ENCODE measurements at places on chromosomes 2 and 18.

DNA sequence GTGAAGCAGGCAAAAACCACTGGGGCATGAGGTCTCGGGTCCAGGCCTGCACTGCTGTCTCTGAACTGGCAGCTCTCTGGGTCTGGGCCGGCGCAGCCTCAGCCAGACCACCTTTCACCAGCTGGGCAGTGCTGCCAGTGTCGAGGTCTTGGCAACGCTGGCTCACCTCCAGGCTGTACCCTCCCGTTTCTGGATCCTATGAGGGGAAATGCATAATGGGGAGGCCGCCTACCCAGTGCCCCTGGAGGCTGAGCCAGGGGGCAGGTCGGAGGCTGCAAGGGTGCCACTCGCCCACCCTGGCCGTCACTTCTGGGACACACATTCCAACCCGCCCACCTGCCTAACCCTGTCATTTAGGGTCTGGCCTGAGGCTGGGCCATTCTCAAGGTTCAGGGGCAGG lies 24.6 kb downstream of the KIF1A start:
- no peak for DNase-seq

DNA sequence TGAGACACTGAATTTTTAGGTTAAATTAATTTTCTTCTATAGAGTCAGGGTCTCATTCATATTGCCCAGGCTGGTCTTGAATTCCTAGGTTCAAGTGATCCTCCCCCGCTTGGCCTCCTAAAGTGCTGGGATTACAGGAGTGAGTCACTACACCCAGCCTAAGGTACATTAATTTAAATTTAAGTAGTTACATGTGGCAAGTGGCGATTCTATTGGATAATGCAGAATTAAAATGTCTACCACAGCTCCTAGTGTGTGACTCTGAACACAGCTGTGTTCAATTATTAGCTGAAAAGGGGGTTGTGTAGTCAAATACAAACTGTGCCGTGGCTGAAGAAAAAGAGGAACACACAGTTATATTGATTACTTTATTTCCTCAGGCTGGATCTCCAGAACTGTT lies 2.2 kb upstream of the CAD start:
- DNase-seq: no peak

DNA sequence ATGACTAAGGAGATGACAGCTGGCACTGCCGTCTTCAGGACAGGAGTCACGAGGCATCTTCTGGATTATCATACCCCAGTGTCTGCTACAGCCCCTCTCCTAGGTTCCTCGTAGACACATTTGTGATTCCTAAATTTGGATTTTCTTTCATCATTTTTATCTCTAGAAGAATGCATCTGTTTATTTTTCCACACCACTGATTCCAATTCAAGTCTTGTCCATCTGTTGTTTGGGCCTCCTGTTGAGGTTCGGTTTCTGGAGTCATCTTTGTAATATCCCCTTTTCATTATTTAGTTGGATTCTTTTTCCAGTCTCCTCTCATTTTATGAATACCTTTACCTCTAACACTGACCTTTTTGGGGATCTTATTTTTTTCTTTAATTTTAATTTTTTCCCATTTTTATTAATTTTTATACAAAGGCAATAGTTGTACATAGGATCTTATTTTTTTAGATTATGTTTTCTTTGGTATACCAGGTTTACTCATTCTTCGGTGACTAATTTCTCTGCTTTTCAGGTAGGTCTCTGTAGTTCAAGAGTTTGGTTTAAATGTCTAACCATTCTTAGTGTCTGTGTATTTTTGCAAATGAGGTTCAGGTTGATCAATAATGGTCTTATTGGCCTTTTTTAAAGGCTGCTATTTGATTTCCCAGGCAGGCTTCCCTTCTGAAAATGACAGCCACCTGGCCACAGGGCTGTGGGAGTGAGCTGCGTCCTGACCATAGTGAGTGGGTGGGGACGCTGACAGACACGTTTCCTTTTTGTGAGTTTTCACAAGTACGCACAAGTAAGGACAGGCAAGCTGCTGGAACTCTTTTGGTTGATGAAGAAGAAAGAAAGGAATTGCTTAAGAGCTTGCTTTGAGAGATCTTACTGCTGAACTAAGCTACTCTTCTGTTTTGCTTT lies 34.5 kb downstream of the FARP2 start:
- no peak for DNase-seq

GRCh38 chr2:235518322-235519090 lies 24.7 kb downstream of the AGAP1 start:
- no peak for DNase-seq

DNA sequence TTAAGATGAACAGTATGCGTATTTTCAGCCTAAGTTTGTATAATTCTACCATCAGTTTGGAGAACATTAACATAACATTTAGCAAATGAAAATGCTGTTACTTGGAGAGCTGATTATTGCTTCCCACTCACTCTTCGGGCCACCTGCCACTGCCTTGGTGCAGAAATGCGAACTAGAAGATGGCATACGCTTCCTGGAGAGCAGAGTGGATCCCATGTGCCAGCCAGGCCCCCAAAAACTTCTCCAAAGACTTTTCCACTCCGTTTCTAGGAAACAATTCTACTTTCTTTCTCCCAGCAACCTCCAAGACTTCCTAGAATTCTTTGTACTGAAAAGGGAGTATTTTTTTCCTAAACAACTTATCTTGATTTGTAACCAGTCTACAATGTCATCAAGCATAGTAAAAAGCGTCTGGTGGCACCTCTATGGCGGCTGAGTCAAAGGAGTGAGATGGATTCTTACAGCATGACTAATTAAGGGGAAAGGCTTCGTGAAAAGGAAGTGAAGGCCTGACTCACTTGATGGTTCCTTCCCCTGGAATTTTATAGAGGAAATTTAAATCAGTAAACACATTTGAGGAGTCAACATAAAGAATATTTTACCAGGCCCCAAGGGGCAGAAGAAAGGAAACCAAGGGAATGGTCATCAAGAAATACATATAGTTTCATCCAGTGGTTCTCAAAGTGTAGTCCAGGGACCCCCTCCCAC lies 36.6 kb downstream of the FEZ2 start:
- no peak for DNase-seq

DNA sequence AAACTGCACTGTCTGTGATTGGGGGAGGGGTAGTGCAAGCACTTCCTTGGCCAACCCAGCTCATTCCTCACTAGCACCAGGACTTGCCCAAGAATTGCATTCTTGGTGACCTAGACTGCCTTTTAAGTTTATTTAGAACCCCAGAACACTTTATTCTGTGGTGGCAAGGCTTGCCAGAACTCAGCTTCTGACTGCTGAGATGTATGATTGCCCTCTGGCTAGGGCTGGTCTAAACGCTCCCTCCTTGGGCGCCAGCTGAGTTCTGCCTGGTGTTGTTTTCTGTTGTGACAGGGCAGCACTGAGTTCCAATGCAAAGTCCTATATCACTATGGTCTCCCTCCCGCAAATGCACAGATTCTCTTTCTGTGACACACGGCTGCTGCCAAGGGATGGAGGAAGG lies 247.7 kb downstream of the ZNF385B start:
- DNase-seq: no peak

Measured in B cell (primary cell).